Central memory CD8-positive, alpha-beta T cell (primary cell): ENCODE measurements at places on chromosomes 1 and 21.
A peak's percentile ranks its signal among the peaks of the same experiment; 100 is the strongest.

GRCh38 chr1:51472359-51472758 lies 46.7 kb downstream of the EPS15 start:
- DNase-seq = no peak
- H3K27me3 ChIP-seq = no peaks in the 10 kb centered on the region
- no peak overlapping the region for H3K4me3 ChIP-seq
- H3K4me1 ChIP-seq = peaks cover 43% of the 10 kb centered on the region
- peaks cover 33% of the 10 kb centered on the region for H3K36me3 ChIP-seq
- H3K27ac ChIP-seq = peak overlapping the region; percentile 57

DNA sequence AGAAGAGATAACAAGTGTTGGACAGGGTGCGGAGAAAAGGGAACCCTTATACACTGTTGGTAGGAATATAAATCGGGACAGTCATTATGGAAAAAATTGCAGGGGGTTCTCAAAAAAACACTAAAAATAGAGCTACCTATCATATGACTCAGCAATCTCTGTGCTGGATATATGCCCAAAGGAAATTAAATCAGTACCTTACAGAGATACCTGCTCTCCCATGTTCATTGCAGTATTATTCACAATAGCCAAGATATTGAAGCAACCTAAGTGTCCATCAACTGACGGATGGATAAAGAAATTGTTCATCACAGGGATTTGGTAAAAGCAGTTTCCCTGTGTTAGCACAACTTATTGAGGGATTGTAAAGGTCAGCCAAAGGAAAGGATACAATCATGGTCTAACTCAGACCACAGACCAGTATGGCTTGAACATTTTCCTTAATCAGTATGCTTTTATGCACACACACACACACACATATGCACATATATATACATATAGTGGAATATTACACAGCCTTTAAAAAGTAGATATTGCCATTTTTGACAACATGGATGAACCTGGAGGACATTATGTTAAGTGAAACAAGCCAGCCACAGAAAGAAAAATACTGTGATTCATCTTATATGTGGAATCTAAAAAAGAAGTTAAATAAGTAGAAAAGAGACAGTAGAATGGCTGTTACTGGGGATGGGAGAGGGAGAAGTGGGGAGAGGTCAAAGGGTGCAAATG lies 44.2 kb upstream of the IRF2BP2 start:
- DNase-seq = no peak
- peaks cover 14% of the 10 kb centered on the region for H3K27me3 ChIP-seq
- H3K4me1 ChIP-seq = no peaks in the 10 kb centered on the region
- peaks cover 2% of the 10 kb centered on the region for H3K36me3 ChIP-seq
- H3K4me3 ChIP-seq = no peak overlapping the region

DNA sequence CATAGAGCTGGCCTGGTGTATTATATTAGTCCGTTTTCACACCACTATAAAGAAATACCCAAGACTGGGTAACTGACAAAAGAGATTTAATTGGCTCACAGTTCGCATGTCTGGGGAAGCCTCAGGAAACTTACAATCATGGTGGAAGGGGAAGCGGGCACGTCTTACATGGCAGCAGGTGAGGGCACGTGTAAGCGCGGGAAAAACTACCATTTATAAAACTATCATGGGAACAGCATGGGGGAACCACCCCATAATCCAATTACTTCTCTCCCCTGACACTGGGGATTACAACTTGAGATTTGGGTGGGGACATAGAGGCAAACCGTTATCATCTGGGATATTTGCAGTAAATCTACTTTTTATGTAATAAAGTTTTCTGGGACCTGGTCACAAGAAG lies 6.8 kb downstream of the IER5 start:
- DNase-seq = no peak
- no peaks in the 10 kb centered on the region for H3K27me3 ChIP-seq
- H3K4me3 ChIP-seq = no peak overlapping the region
- H3K4me1 ChIP-seq = peaks cover 43% of the 10 kb centered on the region

DNA sequence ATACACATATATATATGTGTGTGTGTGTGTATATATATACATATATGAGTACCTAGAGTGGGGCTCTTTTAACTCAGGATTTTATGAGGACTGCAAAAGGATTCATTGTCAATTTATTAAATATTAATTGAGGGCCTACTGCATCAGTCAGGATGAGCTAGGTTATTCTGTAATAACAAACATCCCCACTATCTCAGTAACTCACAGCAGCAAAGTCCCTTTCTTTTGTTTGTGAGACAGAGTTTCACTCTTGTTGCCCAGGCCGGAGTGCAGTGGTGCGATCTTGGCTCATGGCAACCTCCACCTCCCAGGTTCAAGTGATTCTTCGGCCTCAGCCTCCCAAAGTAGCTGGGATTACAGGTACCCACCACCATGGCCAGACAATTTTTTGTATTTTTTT lies 63.8 kb upstream of the FAM20B start:
- H3K4me3 ChIP-seq = no peak overlapping the region
- H3K36me3 ChIP-seq = no peaks in the 10 kb centered on the region
- no peaks in the 10 kb centered on the region for H3K4me1 ChIP-seq
- H3K27ac ChIP-seq = no peak overlapping the region
- no peak for DNase-seq
- H3K27me3 ChIP-seq = peaks cover 11% of the 10 kb centered on the region

DNA sequence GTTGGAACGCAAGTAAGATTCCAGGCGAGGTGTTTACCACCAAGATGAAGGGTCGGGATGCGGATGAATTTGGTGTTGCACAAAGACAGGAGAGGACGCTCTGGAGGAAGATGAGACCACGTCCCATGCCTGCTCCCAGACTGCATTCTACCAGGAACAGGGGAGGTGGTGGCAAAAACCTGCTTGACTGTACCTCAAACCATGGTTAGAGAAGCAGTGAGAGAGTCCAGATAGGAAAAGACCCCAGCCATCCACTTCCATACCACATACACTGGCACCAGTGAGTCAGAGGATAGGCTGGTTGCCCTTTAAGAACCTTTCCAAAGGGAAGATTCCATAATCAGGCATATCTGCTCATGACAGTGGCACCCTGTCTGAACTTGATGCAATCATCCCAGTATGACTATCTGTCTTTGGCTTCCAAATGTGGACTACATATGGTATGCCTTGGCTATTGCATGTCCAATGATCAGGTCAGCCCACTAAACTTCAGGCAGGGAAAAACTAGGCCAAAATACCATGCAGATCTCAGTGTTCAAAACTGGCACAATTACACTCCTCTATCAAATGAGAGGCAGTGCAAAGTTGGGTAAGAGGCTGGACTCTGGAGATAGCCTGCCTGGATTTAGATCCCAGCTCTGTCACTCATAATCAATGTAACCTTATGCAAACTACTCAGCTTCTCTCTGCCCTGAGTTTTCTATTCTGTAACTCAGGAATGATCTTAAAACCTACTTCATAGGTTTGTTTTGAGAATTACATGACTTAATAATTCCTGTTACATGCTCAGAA lies 20.6 kb downstream of the NPR1 start:
- H3K36me3 ChIP-seq = peaks cover 3% of the 10 kb centered on the region
- H3K27me3 ChIP-seq = no peaks in the 10 kb centered on the region
- no peaks in the 10 kb centered on the region for H3K4me1 ChIP-seq
- no peak overlapping the region for H3K4me3 ChIP-seq
- H3K27ac ChIP-seq = no peak overlapping the region

DNA sequence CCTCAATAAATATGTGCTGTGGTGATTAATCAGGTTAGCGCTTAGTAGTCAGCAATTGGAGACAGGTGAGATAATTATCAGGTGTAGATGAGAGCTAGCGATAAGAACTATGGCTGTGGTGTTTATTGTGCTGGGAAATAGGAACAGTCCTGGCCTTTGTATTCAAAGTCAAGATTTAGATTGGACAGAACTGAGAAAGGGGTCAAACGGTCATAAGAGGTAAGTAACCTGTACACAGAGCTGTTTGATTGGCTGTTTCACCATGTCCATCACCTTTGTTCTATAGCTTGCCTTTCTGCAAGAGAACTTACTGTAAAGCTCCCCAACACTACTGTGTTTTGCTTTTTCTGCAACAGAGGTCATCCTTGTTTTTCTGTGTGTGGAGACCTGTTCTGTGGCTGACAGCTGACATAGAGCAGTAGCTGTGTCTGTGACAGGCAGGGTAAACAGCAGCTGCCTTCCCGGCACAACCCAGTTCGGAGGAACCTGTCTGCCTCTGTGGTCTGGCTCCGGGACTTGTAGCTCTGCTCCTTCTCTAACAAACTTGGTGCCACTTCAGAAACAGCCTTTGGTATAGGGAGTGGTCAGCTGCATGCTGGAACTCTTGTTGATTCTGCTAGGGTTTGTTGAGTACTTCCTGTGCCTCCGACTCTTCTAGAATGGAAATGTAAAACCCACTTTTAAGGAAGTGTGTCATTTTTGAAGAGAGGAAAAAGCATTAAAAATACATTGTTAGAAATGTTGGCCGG lies 21.1 kb upstream of the CDC42 start:
- peaks cover 10% of the 10 kb centered on the region for H3K4me1 ChIP-seq
- no peak overlapping the region for H3K4me3 ChIP-seq
- H3K27ac ChIP-seq = no peak overlapping the region
- H3K36me3 ChIP-seq = peaks cover 4% of the 10 kb centered on the region

DNA sequence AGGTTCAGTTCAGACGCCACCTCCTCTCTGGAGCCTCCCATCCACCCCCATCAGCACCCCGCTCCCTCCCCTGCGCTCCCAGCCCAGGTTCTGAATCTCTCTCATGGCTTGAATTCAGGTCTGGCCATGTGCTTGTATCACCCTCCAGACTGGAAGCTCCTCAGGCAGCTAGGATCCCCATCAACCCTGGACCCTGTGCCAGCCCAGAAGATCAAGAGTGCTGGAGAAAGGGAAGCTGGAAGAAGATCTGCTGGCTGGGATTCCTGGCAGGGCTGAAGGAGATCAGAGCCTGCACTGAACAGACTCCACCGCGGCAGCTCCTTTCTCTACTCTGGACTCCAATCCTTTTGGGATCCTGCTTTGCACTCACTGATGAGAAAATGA lies 11.7 kb upstream of the TINAGL1 start:
- peaks cover 89% of the 10 kb centered on the region for H3K27me3 ChIP-seq
- no peak overlapping the region for H3K27ac ChIP-seq

DNA sequence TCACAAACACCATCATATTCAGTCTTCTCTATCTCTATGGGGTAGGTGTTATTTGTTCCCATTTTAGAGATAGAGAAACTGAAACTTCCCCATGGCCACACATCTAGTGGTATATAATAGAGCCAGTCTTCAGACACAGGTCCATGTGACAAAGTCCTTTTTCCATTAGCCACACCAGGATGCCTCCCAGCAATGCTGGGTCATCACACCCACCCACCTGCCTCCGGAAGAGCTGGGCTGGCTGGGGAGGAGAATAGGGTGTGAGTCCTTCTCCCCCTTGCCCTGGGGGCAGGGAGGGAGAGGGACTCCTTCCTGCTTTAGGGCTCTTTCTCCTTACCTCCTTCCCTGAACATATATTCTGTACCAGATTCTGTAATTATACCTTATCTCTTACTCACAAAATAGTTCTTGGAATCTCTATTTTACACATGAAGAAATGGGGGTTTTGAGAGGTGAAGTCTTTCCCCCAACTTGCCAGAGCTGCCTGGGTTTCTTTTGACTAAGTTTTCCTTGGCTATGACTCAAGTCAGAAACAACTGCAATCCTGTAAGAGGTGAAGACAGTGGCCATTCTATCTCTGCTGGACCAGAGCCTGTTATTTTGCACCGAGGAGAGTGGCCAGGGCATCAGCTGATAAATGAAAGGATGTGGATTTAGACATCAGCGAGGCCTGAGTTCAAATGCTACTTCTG lies 30.0 kb downstream of the SOX13 start:
- DNase-seq = no peak
- no peaks in the 10 kb centered on the region for H3K27me3 ChIP-seq
- H3K4me3 ChIP-seq = peak overlapping the region; percentile 61

DNA sequence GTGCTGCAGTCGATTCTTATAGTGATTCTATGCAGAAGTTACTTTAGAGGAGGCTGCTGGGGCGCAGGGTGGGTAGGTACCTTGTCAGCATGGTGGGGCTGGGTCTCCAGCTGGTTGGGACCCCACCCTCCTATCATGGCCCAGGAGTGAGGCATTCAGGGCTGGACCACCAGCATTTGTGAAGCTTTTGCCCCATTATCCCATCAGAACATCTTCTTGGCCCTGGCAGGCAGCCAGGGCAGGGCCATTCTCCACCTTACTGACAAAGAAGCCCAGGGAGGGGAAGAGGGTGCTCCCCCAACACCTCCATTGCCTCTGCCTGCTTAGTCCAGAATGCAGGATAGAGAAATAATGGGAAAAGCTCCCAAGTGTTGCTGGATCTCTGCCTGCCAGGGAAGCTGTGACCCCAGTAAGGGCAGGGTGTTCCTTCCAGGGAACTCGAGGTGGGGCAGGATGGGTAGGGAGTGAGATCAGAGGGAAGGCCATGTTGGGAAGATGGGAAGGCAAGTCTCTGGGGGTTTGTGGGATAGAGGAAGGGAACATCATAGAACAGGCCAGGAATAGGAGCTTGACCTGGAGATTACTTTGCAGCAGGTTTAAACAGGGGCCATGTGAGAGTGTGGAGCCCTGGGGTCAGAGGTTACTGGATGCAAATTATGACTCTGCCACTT lies 16.2 kb upstream of the SLC2A1 start:
- no peak overlapping the region for H3K4me3 ChIP-seq
- H3K27me3 ChIP-seq = no peaks in the 10 kb centered on the region
- H3K27ac ChIP-seq = no peak overlapping the region
- DNase-seq = no peak

DNA sequence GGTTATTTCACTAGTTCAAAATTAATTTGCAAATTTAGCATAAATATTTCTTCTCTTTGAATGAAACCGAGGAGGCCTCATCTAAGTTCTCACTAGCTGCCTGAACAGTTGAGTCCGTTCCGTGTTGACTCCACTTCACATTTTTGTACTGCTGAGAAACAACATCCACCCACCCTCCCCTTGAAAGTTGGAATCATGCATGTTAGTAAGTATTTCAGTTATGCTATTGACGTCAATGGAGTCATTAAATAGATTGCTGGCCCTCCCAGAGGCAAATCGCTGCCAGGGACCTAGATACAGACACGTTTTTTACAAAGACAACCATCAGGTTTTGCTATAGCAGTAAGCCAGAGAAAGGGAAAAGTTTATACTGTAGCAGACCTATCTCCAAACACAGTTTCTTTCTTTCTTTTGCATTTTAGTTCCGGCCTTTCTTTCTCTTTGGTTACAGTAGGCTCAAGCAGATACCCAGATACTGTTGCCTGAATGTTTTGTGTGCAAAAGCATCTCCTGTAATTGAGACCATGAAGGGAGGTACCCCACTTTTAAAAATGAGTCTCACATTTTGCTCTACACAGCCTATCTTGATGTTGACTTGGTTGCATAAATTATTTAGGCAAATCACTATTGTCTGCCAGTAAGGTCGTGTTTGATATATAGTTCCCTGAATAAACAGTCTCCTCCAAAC lies 262.6 kb upstream of the SGIP1 start:
- DNase-seq = no peak
- no peak overlapping the region for H3K27ac ChIP-seq
- H3K4me3 ChIP-seq = no peak overlapping the region
- H3K4me1 ChIP-seq = peaks cover 49% of the 10 kb centered on the region
- H3K27me3 ChIP-seq = no peaks in the 10 kb centered on the region
- H3K36me3 ChIP-seq = peaks cover 2% of the 10 kb centered on the region

DNA sequence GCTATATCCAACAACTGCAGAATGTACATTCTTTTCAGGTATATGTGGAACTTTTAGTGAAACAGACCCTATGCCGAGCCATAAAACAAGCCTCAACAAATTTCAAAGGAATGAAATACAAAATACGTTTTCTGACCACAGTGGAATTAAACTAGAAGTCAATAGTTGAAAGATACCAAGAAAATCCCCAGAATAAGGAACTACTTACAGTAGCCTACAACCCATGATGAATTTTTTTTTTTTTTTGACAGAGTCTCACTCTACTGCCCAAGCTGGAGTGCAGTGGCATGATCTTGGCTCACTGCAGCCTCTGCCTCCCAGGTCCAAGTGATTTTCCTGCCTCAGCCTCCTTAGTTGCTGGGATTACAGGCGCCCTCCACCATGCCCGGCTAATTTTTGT lies 83.4 kb downstream of the RUNX3 start:
- peaks cover 5% of the 10 kb centered on the region for H3K36me3 ChIP-seq
- DNase-seq = no peak
- H3K27ac ChIP-seq = peak overlapping the region; percentile 10
- peaks cover 16% of the 10 kb centered on the region for H3K4me1 ChIP-seq
- peaks cover 9% of the 10 kb centered on the region for H3K27me3 ChIP-seq
